ENCODE measurements at places on chromosomes 2 and 18. TPM values are rescaled to one million over a fixed set of nuclear protein-coding genes. Genes with fewer than 3 reads are reported as not detected.

DNA sequence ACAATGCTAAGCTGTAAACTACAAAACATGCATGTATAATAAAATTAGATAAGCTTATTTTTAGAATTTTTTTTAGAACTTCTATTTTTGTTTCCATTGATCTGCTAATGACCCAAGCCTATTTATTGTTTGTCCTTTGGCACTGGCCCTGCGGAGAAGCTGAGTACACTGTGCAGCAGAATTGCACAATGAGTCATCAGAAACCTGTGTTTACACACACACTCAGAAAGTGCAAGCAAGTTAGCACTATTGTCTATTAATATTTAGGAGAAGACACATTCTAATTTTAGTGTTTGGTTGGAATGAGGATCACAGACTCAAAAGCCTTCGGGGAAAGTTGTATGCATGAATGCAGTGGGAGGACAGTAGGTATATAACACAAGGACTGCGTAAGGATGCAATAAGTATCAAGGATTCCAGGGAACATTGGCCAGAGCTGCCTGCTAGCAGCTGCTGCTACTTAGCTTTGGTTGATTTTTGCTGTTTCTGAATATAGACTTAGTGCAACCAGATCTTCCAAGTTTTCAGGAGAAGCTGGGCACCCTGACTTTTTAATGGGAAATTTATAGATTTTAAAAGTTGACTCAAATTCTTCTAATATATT is 128.2 kb downstream of the KCNH7 start:
- DNase-seq, result no peak

DNA sequence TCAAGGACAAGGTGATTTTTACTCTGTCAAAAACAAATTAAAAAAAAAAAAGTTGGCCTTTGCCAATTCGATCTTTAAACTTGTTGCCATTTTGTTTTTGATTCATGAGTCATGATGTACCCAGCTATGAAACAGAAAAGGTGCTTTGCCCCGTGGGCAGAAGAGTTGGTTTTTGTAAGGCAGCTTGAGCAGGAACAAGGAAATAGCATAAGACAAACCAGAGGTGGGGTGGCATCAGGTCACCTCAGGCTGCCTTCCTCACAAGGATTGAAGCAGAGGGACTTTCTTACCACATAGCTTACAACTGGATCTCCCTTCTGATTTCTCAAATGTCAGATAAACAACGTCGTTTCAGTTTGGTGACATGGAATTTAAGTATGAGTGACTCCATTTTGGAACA is 123.8 kb downstream of the ARL4C start:
- DNase-seq, result no peak

DNA sequence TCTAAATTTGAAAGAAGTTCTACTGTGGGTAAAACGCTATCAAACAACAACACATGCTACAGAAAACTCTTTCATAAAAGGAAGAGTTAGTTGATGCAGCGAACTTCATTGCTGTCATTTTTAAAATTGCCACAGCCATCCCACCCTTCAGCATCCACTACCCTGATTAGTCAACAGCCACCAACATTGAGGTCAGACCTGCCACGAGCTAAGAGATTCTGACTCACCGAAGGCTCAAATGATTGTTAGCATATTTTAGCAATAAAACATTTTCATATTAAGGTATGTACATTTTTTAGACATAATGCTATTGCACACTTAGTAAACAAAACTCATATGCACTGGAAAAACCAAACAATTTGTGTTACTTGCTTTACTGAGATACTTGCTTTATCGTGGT is 347.1 kb downstream of the CLIP4 start:
- no peak for DNase-seq

MALL gene
- 15.5 TPM for polyA plus RNA-seq

RAB6D gene
- polyA plus RNA-seq, result 2.0 TPM

All from right renal cortex interstitium (tissue), 3 donors.